NCI-H524 (cell line): ENCODE measurements at places on chromosomes 11 and 22.

- no peak for DNase-seq
Observed at GRCh38 chr11:719214-720016, 13.4 kb downstream of the EPS8L2 start.

- DNase-seq, result no peak
Observed at GRCh38 chr11:66707486-66707885, 21.5 kb downstream of the SPTBN2 start.

DNA sequence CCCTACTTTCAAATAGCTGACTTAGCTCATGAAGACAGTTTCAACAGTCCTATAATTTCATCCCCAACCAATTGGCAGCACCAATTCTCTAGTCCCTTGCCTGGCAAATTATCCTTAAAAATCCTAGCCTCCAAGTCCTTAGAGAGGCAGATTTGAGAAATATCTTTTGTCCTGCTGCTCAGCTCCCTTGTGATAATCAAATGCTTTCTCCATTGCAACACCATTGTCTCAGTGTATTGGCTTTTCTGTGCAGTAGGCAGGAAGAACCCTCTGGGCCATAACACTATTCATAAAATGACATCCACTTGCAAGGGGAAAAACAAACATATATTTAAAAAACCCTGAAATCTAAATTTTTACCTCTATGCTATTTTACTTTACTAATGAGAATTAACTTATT, 89.6 kb downstream of the AASDHPPT start:
- no peak for DNase-seq

DNA sequence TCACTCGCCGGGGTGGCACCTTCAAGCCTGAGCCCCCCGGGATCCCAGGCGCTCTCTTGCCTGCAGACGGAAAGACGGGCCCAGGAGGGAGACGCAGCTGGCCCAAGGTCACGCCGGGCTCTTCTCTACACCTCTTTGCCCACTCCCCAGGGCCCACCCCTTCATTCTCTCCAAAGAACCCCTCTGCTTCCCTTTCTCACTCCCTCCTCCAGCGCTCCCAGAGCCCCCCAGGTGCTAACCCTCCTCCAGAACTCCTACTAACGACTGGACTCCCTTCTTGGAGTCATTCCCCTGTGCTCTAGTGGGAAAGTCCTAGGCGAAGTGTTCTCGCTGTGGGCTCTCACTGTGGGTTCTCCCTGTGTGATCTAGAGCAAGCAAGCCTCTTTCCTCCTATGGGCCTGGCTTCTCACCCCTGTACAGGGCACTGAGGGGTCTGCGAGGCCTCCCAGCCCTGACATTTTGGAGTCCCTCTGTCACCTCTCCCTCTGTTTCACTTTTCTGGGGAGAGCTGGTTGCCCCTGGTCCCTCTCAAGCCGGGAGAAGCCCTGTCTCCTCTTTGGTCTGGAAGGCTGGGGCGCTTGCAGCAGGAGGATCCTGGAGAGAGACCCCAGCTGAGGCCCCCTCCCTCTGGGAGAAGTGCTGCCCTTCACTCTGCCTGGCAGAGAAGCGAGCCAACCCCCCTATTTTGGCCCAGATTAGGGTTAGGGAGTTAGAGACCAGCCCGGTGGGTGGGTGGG, 858 bp downstream of the OAF start:
- no peak for DNase-seq

DNA sequence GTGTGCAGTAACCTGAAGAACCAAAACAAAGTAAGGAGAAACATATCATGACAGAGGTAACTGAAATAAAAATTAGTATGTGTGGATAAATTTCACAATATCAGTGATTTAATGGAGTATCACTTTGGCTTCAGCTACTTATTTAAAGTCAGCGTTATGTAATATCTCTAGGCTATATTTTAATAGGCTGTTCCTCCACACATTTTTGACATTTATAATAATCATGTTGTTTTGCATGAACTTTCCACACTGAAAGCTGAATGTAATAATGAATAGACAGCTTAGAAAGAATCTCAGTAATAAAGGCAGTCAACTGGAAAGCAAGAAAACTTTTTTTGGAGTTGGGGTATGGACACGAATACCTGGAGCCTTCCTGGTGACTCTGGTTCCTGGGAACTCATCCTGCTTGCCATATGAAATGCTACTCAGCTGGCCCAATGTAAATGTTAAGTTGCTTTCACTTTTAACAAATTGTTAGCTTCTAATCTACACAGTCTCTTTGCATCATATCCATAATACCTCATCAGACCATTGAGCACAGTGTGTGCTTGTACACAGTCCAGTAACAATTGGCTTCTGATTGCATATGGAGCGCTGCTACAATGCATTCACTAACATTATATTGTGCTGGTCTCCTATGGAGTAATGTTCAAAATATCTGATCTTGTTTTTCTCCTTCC, 257.7 kb downstream of the SOX6 start:
- DNase-seq, result no peak

- no peak for DNase-seq
Observed at GRCh38 chr22:42692239-42693054, 28.2 kb downstream of the A4GALT start.

GRCh38 chr11:14422052-14422813, 63.2 kb upstream of the RRAS2 start:
- peak; percentile 85 for DNase-seq

DNA sequence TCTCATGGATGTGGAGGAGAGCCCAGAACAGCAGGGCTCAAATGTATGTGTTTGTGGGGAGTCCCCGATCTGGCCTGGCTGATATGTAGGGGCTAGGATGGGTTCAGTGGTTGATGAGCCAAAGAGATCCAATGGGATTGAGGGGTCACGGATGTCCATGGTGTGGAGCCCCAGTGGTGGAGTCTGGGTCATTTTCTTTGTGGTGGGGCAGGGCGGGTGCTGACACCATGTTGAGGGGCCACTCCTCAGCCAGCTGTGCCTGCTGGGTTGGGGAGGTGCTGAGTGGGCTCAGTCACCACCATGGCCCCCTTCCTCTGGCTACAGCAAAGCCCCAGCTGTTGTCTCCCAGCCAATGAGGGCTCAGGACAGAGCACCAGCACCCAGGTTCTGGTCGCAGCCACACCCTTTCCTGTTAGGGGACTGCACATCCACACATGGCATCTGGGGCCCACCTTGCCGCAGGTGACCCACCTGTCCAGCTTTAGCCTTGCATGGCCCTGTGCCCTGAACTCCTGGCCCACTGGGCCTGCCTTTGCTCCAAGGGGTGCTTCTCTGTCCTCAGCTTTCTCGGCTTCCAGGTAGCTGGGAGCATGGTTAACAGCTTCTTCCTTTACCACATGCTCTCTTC, 3.2 kb upstream of the GNAZ start:
- no peak for DNase-seq

GRCh38 chr22:39967996-39968972, 8.1 kb downstream of the TMA7B start:
- no peak for DNase-seq

- no peak for DNase-seq
Observed at GRCh38 chr11:11332141-11332710, 20.8 kb downstream of the CSNK2A3 start.

DNA sequence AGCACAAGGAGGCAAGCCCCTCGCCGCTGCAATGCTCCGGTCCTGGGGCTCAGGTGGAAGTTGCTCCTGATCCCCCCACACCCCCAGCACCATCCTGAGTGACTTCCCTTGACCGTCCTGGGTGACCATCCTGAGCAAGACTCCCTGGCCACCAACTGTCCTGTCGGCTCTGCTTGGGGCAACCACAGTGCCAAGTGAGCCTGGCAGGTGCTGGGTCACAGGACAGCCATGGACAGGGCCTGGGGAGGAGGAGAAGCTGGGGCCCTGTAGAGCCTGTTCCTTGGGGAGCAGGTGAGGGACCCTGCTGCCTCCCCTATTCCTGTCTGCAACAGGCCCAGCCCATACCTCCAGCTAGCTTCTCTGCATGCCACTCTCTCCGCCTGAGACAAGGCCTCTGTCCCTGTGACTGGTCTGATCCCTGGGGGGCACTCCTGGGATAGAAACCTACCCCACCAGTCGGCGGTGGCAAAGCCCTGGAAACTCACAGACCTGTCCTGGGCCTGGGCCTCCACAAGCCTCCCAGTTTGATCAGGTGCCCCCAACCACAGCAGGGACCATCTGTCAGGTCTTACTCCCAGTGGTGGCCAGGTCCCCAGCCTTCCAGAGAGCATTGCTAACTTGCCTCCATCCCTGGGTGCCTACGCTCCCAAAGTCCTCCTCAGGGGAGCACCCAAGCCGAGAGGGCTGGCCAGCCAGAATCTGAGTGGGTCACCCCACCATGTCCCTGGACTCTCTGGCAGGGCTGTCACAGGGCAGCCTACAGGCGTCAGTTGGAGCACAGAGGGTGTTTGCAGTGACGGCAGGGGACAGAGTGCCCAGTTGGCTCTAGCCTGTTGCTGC, 68.7 kb upstream of the WNT7B start:
- no peak for DNase-seq

GRCh38 chr11:13368041-13368446, 90.5 kb downstream of the BMAL1 start:
- DNase-seq, result no peak

DNA sequence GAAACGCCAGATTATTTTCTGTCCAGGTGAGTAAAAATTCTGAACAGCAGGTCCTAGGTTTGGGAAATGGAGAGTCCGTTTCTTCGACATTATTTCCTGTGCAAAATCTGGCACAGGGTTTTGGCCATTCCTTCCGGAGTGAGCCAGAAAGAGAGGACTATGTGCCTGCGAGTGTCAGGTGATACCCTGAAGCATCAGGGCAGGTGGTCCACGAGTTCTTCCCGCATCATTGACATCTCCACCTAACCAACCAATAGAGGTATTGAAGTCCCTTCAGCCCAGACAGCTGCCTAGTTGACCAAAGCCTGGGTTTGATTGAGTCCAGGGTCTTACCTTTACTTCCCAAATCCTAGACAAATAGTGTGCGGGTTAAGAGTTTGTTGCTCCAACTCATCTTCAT, 808 bp downstream of the SNAP29 start:
- no peak for DNase-seq

DNA sequence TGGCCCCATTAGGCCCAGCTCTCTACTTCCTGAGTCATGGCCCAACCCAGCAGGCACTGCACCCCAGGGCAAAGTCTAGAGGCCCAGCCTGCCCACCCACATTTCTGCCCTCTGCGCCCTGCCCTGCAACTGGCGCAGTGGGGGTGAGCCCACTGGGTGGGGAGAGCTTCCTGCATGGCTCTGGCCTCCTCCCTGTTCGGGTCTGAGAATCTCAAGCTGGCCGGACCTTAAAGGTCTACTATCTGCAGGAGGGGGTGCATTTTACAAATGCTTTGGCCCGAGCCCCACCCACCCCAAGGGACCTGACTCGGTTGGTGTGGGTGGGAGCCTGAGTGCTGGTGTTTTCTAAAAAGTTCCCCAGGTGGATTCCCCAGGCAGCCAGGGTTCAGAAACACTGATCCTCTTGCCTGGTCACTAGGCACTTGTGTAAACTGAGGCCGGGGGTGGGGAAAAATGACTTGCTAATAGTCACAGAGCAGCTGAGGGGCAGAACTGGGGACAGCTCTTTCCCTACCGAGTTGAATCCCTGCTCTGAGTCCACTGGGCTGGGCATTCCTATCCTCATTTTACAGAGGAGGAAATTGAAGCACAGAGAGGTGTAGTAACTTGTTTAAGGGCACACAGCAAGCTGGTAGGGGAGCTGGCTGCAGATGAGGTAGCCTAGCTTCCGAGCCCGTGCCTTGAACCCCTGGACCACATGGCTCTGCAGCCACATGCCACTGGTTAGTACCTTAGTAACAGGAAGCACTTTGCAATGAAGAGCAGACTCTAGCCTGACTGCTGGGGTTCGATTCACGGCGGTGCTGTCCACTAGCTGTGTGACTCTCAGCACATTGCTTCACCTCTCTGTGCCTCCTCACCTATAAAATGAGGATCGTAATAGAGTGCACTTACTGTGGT, 36.3 kb downstream of the CD82 start:
- DNase-seq, result no peak

DNA sequence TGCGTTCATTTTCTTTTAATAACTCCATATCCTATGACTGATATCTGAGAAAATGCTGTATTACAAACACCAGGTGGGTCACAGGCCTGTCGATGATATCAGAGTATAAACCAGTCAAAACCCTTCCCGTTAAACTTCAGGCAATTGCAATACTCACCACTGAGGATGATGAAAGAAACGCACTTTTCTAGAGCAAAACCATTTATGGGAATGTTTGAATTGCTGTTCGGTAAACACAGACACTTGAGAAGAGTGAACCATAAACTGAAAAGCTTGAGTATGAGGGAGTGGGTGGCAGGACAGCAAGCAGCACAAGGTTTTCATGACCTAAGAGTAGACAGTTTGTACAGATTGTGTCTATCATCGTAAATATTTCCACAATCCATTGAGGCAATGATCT, 139.8 kb upstream of the CEP126 start:
- DNase-seq, result no peak

DNA sequence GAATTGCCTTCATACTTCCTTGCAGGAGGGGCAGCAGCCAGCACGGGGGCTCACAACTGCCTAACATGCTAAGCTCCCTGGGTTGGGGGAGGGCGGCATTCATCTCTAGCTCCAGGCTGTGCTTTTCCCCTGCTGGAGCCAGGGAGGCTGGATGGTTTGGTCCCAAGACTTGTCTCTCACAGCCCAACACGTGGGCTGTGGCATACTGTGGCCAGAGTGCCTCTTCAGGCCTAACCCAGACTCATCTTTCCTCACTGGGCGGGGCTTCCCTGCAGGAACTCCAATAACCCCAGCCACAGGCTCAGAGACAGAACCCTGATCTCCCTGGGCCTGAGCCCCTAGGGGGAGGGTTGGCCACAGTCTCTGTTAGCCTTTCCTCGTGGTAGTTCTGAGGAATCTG, 121.9 kb upstream of the PLET1 start:
- no peak for DNase-seq

GRCh38 chr11:10485646-10486045, 30.6 kb downstream of the AMPD3 start:
- DNase-seq, result no peak

GRCh38 chr22:48662476-48663135, 1165.1 kb downstream of the BRD1 start:
- DNase-seq, result no peak

- DNase-seq, result no peak
Observed at GRCh38 chr11:62985041-62985750, 429 bp upstream of the SLC22A6 start.

DNA sequence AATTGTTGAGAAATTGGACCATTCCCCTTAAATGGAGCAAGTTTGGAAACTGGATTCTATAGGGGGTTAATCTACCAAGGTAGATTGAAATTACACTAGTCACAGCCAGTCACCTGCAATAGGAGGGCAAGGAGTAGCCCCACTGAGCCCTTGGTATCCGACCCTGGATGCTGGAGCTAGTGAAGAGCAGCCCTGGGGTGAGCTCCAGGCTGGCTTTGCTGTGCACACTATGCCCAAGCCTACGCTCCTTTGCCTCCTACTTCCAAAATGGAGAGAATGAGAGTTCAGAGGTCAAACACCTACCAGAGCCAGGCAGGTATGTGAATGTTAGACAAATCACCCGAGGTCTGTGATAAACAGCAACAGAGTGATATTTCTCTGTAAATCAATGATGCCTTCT, 23.7 kb downstream of the SNU13 start:
- DNase-seq, result no peak

GRCh38 chr11:35050541-35050995, 88.4 kb upstream of the CD44 start:
- DNase-seq, result no peak

GRCh38 chr11:12932485-12932884, 76.6 kb upstream of the RASSF10 start:
- DNase-seq, result no peak

- no peak for DNase-seq
Observed at GRCh38 chr22:17705951-17706900, 67.7 kb downstream of the BCL2L13 start.
